ENCODE measurements at places on chromosomes 1 and 21.

GRCh38 chr1:35763201-35763600, 6.6 kb downstream of the CLSPN start:
- no peak for DNase-seq

GRCh38 chr1:20343938-20344302, 53.2 kb downstream of the VWA5B1 start:
- DNase-seq, result no peak

GRCh38 chr1:21439721-21440629, at the start of gene NBPF3:
Gene NBPF3, plus strand, starts transcription at chr1:21440137. Its CDS starts 4,950 bp downstream, at chr1:21445087.
- peak; percentile 57 for DNase-seq

DNA sequence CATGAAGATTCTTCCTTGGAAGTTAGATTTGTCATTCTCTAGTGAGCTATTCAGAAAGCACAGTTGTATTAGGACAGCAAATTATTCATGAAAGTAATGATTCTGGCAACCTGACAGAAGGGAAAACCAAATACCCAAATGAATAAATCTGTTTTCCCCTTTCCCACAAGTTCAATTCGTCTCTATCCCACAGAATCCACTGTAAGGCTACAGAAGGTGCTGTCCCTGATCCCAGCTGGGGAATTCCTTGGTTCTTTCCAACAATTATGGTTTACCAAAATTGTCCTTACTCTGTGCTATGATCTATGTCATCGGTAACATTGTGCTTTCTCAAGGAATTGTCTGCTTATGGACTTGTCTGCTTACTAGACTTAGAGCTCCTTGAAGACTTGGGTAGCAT, 104.2 kb downstream of the FASLG start:
- no peak for DNase-seq

- DNase-seq, result no peak
Observed at GRCh38 chr1:201939148-201939547, 7.2 kb downstream of the LMOD1 start.

GRCh38 chr21:38669186-38669585, 136.5 kb upstream of the ETS2 start:
- no peak for DNase-seq

DNA sequence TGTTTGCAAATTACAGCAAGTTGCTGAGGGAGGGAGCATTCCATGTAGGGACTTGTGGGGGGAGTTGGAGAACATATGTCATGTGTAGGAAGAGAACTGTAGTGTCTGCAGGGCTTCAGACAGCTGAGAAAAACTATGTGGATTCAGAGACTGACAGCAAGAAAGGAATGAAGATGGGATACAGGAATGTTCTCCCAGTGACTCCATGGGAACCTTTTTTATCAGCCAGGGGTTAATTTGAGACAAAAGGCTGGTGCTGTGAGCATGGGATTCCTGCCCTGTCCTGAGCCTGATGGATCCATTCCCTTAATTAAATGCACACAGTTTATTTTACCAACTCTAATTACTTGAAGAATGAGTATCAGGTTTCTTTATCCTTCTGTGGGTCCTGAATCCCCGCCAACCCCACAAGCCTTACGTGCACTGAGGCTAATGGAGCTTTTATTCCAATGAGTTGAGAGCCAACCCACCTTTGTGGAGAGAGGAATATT, 26.5 kb upstream of the PLXNA2 start:
- DNase-seq, result no peak

- no peak for DNase-seq
Observed at GRCh38 chr1:82775406-82776000, 974.8 kb downstream of the ADGRL2 start.

GRCh38 chr1:58434607-58435006, 111.9 kb downstream of the OMA1 start:
- no peak for DNase-seq

GRCh38 chr1:228082918-228083870, 686 bp downstream of the ARF1 start:
- DNase-seq, result no peak

- DNase-seq, result no peak
Observed at GRCh38 chr1:88118176-88118845, 565.8 kb upstream of the PKN2 start.

GRCh38 chr1:62417351-62417999, 19.4 kb upstream of the USP1 start:
- DNase-seq, result no peak

Data from smooth muscle cell of the brain vasculature (primary cell).